MG63 (cell line): ENCODE measurements at places on chromosomes 5 and 9. TPM values are rescaled to one million over a fixed set of nuclear protein-coding genes. Genes with fewer than 3 reads are reported as not detected.

DNA sequence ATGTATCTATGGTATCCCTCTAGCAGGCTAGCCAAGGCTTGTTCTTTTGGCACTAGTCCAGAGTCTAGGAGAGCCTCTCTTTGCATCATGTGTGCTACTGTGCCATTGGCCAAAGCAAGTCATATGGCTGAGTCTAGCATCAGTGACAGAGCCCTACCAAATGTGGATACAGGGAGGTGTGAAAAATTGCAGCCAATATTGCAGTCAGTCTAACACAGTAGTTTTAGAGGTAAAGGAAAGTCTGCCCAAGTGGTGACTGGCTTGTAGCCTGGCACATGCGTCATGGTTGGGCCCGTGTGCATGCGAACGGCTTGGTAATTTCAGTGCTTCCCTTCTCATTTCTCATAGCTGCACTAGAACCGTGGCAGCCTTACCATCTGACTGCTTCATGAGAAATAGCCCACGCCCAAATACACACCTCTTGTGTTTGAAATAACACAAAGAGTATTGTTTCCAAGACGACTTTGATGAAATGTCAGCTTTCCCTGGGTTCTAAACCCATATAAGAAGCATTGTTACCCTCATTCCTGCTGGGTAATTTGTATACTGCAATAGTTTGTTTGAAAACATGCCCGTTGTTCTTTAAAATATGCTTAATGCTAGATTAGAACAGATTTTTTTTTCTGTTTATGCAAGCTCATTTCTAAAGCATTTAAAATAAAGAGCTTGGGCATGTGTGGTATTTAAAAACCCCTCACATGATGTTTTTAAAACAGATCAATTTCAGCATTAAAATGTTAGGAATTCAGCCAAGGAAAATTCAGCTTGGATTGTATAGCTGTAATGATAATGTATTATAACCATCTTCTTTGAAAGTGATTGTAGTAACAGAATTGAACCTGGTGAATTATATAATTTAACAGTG lies 113.2 kb downstream of the TLE4 start:
- peak; percentile 65 for DNase-seq

DNA sequence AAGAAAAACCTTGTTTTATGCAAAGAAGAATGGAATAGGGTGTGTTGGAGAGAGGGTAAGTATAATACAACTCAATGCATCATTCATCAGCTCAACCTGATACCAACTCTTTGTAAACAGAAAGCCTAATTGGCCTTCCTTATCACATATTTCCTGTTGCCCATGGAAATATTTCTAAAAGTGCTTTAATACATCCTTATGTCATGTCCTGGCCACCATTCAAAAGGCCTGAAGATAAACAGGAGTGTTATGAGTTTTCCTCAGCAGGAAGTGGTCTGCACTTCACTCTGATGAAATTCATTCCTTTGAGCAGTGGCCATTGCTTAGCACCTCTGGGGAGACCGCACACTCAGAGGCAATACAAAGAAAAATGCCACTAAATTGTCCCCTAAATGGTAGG lies 511.2 kb downstream of the SEMA5A start:
- DNase-seq, result no peak

GRCh38 chr5:177232358-177232757 lies 71.2 kb downstream of the RAB24 start:
- no peak for DNase-seq

DNA sequence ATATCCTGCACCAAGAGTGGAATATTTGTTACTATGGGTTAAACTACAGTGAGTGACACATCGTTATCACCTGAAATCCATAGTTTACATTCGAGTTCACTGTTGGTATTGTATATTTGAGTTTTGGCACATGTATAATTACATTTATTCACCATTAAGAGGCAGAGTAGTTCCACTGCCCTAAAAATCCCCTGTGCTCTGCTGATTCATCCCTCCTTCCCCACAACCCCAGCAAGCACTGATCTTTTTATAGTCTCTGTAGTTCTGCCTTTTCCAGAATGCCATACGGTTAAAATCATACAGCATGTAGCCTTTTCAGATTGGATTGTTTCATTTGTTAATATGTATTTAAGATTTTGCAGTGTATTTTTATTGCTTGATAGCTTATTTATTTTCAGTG lies 495.2 kb downstream of the DIRAS2 start:
- no peak for DNase-seq

DNA sequence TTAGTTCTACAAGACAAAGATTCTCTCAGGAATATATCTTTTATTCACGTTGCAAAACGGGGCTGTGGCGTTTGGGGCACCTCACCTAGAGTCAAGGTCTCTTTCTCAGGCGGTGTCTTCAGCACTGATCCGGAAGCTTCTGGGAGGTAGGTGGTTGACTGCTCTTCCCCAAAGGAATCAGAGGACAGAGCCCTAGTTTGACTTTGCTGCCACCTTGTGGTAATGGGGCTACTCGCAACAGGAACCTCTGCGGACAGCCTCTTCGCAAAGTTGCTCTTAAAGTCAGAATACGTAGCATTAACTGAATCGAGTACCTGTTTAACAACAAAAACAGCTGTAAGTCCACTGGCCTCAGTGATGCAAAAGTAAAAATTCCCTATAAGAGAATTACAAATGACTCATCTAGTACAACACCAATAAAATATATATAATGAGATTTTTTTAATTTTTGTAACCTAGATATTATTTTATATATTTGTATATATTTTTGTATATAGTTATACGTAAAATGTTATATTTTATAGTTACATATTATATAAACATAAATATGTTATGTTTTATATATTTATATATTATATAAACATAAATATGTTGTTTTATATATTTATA lies 13.3 kb upstream of the GPX8 start:
- peak; percentile 64 for DNase-seq

GRCh38 chr9:108469654-108470053 lies 386.1 kb downstream of the ACTL7B start:
- DNase-seq, result peak; percentile 68

- no peak for DNase-seq
Observed at GRCh38 chr5:150066901-150067396, 19.4 kb downstream of the CSF1R start.

GRCh38 chr9:134390537-134390936 lies 64.3 kb downstream of the RXRA start:
- DNase-seq, result no peak

DNA sequence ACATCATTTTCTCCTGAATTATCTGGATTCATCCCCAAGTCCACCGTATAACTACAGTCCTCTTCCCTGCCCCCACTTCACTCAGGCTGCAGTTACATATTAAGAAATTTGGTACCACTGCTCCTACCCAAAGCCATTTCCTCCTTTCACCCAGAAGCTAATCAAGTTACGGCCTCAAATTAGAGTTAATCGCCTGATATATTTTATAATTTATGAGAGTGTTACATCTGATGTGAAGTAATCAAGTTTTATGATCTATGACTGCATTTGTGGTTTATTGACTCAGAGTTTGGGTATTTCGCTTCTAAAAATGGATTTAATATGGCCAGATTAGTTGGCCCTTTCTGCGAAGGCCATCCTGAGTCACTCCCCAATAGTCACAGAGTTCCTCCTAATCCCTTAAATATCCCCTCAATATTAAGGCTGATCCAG lies 223.6 kb upstream of the KIF2A start:
- peak; percentile 49 for DNase-seq

DNA sequence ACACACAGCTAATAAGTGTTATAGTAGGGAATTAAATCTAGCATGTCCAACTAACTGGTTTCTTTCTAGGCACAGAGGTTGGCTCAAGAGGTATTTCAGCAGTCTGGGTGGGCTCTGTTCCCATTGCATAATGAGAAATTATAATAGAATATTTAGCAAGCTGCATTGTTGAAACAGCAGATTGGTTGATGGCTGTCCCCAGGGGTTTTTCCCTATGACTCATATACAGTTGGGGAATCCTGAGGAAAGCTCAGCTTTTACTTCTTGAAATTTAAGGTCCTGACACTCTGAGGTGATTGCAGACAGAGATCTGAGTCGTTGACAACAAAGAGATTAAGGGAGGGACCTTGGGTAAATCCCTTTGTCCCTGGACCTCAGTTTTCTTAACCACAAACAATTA lies 38.3 kb upstream of the TNFSF8 start:
- no peak for DNase-seq

DNA sequence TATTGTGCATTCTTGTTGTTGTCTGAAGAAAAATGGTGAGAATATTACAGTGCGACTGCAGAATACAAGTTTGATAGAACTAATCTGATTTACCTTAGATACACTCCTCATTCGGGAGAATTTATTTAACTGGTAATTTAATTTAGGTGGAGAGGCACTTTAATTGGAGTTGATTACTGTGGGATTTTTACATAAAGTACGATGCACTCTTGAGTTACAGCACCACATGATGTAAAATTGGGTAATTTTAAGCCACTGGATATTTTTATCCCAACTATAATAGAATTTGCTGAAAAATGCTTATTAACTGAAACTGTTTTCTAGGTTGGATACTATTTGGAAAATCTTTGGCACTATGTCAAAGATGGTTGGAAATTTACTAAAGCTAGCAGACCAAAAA lies 35.4 kb upstream of the ALDOB start:
- no peak for DNase-seq

DNA sequence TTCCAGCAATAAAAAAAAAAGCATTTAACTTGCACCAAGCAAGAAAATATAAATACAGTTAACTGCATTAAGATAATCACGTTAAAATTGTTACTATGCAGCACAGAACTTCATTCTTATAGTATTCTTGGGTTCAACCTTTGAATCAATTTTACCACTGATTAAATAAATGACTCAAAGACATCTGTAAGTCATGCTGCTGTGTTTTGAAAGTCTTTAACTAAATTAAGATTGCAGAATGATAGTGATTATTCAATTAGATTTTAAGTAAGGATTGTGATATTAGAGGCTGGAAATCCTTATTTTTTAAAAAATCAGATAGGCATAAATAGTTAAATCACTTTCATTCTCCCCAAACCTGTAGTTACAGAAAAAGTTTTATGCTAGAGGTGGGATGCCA lies 116.4 kb downstream of the SCAMP1 start:
- DNase-seq, result no peak

DNA sequence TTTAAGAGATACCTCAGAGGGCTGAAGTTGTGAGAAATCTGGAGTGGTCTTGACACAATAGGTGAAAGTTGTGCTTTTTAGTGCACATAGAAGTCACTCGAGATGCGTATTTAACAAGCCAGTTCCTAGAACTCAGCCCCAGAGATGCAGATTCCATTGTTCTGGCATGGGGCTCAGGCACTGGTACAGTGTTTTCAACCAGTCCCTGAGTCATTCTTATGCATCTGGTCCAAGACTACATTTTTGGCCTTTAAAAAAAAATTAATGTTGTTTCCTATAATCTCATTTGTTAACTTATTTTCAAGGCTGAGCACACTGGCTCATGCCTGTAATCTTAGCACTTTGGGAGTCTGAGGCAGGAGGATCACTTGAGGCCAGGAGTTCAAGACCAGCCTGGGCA lies 29.6 kb downstream of the PTTG1 start:
- peak; percentile 44 for DNase-seq

DNA sequence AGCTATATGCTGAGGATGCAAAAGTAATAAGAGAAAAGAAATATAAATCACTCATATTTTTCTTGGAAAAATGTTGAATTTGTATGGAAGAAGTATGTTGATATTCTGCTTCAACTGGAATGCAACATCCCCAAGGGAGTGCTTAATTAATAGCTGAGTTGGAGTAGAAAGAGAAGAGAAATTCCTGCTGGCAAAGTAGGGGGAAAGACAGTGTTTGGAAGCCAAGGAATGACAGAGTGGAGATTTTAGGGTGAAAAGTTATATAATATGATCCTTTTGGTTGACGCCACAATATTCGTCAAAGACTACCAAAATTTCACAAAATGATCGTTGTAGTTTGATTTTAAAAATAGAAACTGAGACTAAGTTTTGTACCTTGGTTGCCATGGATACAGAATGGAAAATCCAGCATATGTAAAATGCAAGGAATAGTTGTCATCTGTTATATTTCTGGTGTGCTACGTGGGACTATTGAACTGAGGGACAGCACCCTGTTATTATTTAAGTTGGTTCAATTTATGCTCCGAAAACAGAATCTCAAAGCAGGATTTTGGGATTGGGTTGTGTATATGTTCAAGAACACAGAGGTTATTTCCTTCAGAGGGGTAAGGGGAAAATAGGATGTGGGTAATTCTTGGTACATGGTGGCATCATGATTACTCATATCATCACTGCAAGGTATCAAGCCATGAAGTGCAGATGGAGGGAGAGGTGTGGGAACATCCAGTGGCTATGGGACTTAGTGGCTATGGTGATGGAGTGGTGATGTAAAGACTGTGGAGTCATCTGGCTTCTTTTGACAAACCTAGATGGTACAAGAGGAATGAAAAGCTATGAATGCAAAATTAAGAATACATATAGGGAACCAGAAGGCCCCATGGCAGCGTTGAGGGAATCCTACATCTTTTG lies 61.0 kb downstream of the SUB1 start:
- DNase-seq, result no peak

- DNase-seq, result no peak
Observed at GRCh38 chr5:91092859-91093783, 290.0 kb downstream of the ARRDC3 start.

GRCh38 chr5:158606233-158606632 lies 493.5 kb downstream of the EBF1 start:
- no peak for DNase-seq

- no peak for DNase-seq
Observed at GRCh38 chr5:76367623-76368371, 35.3 kb upstream of the IQGAP2 start.

- no peak for DNase-seq
Observed at GRCh38 chr5:178762960-178763359, 32.5 kb upstream of the ZNF354A start.

GRCh38 chr5:94746731-94747124 lies 128.3 kb downstream of the SLF1 start:
- no peak for DNase-seq

- DNase-seq, result no peak
Observed at GRCh38 chr5:155091768-155092717, 78.5 kb downstream of the KIF4B start.

GRCh38 chr5:77853353-77853907 lies 77.3 kb upstream of the TBCA start:
- no peak for DNase-seq

The WDR70 gene
- 37.9 and 78.4 TPM in 2 replicates for total RNA-seq

The SRD5A1 gene
- 12.1 and 32.2 TPM in 2 replicates for total RNA-seq

The MCTP1 gene
- total RNA-seq, result 1.2 and 3.1 TPM in 2 replicates

The PRELID1 gene
- 914 and 924 TPM in 2 replicates for total RNA-seq

The FGFR4 gene
- total RNA-seq, result 51.3 and 96.6 TPM in 2 replicates

The LHX6 gene
- not detected in 2 replicates for total RNA-seq

The IGIP gene
- total RNA-seq, result 1.4 TPM in 2 replicates

The MLLT3 gene
- total RNA-seq, result 50.7 and 69.9 TPM in 2 replicates

The CENPP gene
- total RNA-seq, result 16.2 and 37.6 TPM in 2 replicates
